Right kidney (tissue), 9 donors: ENCODE measurements at places on chromosomes 13 and 19.

GRCh38 chr13:111900390-111901131, 166.4 kb upstream of the SOX1 start:
- DNase-seq: peak; percentile 61

GRCh38 chr13:76471486-76471885, 414.7 kb downstream of the KCTD12 start:
- DNase-seq: no peak

DNA sequence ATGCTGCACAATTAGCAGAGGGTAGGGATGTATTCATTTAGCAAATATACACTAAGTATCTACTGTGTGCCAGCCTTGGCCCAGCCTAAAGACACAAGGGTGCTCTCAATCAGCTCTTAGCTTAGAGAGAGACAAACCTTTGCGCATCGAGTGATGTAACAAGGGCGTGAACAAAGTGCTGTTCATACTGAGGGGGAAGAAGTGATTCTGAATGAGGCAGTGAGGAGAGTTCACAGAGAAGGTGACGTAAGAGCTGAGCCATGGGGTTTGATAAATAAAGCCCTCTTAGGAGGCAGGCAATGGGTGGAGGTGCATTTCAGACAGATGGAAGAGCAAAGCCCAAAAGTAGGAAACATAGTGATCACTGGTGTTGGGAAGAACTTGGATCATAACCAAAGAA, 68.5 kb downstream of the FLT1 start:
- DNase-seq: no peak

DNA sequence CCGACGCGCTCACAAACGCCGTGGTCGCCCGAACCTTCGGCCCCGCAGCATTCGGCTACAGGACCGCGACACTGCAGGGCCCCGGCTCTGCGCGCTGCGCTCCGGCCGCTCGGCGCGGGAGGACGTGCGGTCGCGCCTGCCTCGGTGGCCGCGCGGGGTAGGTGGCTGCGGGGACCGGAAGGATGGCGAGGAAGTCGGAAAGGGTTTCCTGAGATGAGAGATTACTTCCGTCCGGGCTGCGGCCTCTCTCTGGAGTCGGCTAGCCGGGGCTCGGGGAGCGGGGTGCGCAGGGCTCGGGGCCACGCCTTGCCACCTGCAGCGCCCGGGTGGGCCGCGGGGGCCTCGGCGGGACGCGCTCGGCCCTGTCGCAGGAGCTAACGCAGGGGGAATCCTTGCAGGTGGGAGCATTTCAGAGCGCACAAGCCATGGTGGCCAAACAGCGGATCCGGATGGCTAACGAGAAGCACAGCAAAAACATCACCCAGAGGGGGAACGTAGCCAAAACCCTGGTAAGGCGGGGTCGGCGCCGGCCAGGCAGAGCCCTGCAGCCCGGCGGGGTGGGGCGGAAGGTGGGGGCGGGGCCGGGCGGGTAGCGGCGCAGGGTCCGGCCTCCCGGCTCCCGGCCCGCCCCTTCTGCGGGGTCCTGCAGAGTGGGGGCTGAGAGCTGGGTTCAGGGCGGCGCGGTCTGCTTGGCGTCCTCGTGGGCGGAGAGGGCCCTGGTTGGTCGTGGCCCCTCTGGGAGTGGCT, at the start of gene SERP2:
TSS of gene SERP2 (plus strand) at position 224 of the 747 bp plus-strand sequence. CDS start at position 426, 202 bp downstream.
- DNase-seq: peak; percentile 82

DNA sequence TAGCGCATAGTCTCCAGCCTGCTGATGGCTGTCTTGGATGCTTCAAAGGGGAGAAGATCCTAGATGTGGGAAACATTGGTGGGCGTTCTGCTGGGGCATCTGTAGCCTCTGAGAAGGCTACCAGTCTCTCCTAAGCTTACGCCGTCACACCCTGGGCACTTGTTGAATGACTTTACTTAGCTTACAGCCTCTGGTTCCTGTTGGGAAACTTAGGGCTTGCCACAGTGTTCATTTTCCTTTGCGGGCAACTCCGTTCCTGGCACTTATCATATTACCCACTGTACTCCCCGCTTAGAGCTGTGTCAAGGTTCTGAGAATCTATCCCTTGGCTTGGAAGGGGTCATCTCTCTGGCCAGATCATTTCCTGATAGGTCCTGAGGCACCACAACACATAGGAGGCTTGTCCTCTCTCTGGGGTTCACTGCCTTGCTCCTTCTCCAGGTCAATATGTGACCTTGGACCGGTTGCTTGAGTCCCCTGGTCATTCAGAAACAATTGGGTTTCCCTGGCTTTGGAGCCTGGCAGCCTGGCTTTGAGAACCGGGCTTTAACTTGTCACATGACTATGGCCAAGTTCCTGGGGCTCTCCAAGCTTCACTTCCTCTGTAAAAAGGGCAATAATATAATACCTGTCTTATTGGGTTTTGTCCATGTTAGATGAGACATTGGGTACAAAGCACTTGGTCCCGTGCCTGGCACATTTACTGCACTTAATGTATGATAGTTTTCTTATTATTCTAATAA, 20.5 kb upstream of the ALOX5AP start:
- DNase-seq: no peak

DNA sequence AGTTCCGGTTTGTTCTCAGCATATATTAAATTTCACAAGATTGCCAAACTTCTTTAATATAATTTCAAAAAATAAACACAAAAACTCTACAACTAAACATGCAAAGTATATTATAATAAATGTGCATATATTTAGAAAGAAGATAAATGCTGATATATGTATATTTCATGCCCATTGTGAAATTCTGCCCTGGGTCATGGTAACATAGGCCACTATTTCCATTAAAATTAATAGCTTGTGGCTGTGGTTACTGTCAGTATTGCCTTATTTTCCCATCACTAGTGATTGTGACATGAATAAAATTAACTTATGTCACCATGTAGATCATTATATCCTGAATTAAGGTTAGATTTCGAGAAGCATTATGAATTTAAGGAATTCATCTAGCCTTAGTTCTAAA, 410.9 kb downstream of the DACH1 start:
- no peak for DNase-seq

DNA sequence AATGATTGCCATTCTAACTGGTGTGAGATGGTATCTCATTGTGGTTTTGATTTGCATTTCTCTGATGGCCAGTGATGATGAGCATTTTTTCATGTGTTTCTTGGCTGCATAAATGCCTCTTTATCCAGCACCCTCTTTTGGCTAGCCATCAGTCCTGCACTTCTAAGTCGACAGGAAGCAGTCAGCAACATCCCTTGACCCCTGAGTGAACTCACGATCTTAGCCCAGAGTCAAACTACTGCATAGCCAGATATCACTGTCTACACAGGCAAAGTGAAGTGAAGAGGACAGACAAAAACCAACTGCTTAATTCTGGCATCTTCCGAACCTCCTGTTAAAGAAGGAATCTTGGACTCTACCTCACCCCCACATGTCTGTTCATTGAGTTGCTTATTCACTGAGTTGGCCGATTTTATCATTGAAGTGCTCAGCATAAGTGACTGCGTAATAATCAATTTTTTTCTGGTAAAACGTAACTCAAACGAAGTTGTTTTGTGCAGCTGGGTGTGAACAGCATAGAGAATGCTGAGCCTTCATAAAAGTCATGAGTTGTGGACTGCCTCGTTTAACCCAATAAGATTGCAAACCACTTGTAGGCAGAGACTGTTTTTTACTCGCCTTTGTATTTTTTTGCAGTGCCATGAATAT, 304.2 kb downstream of the COG6 start:
- DNase-seq: no peak

- DNase-seq: no peak
Observed at GRCh38 chr19:54691582-54692297, 29.0 kb downstream of the LILRB4 start.

DNA sequence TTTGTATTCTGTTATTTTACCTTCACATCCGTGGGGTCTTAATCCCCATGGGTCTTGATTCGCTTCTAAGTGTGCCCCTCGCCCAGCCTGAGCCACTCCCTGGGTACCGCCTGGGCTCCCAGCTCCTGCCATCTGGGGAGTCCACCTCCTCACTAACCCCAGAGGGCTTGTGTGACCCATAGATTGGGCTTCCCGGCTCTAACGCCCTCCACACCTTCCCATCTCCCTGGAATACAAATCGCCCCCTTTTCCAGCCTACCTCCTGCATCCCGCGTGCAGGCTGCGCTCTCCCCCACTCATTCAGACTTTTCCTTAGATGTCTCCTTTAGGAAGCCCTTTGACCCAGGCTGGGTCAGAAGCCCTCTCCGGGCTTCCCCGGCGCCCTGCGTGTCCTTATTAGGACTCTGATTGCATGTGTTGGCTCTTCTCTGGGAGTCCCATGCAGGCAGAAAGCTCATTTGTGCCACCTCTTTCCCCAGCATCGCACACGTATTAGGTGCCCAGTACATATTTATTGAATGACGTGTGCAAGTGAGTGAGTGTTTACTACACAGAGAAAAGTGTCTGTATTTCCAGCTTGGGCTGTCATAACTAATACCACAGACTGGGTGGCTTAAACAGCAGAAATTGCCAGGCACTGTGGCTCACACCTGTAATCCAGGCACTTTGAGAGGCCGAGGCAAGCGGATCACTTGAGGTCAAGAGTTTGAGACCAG, 757 bp downstream of the CCDC124 start:
- DNase-seq: no peak

GRCh38 chr13:114130837-114131582, 1.4 kb downstream of the RASA3 start:
- peak; percentile 77 for DNase-seq

DNA sequence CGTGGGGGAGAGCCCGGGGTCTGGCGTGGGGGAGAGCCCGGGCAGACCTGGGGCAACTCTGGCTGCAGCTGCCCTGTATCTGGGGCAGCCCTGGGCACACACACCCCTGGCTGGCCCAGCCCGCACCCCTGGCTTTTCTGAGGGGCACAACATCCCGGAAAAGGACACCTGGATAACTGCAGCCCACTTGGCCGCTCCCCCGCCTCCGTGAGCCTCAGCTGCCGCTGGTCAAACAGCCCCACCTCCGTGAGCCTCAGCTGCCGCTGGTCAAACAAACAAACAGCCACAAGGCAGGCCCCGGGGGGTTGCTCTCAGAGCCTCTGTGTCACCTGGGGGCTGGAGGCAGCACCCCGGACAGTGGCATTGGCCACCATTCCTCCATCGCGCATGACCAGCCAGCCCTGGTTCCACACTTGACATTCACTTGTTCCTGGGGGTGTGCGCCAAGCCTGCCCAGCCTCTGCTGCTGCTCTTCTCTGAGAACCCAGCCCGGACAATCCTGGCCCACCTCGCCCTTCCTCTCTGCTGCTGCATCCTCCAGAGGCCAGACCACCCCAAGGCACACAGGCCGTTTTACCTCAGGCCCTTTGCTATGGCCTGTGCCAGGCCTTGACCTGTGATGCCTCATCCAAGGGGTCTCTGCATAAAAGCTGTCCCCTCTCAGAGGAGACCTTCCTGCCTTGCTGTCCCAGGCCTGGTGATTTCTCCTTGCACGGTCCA, 19.9 kb downstream of the CEBPG start:
- DNase-seq: peak; percentile 23

GRCh38 chr13:98044301-98044700, 90.8 kb downstream of the IPO5 start:
- DNase-seq: no peak

- no peak for DNase-seq
Observed at GRCh38 chr13:112710855-112711527, 21.2 kb downstream of the ATP11A start.

- no peak for DNase-seq
Observed at GRCh38 chr13:51453959-51454703, 1.3 kb upstream of the INTS6 start.
